Amygdala (tissue), 56 donors: ENCODE measurements at places on chromosomes 16 and 17.

DNA sequence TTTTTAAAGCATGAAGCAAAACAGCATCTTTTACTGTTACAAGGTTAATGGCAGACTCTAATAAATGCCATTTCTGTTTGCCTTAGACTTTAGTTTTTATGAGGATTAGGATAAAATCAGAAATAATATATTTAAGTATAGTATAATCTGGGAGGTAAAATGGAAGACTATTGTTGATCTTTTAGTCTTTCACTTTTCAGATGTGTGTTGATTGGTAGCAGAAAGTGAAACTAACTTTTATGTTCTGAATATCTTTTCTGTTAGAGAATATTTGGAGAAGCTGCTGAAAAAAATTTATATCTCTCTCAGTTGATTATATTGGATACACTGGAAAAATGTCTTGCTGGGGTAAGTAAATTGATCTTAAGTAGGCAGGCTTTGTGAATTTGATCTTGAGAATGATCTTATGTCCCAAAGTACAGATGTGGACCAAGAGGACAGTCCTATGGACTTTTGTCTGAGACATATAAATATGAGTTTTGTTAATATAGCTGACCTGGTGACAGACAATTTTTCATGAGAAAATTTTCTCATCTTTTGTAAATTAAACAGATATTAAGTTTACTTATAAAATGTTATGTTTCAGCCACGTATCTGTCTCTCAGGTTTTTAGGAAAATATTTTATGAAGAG, 64.1 kb downstream of the NF1 start:
- DNase-seq, result no peak

GRCh38 chr16:12513076-12513790, 290.5 kb downstream of the CPPED1 start:
- no peak for DNase-seq

GRCh38 chr17:68246271-68247028, 1.4 kb upstream of the AMZ2 start:
- no peak for DNase-seq

- DNase-seq, result no peak
Observed at GRCh38 chr16:50309156-50309526, 42.8 kb downstream of the ADCY7 start.

GRCh38 chr16:80612461-80613017, 71.7 kb downstream of the DYNLRB2 start:
- DNase-seq, result no peak

GRCh38 chr16:4381935-4382794, 10.5 kb downstream of the VASN start:
- DNase-seq, result no peak

- DNase-seq, result no peak
Observed at GRCh38 chr17:64125937-64126336, 4.0 kb downstream of the ERN1 start.

- no peak for DNase-seq
Observed at GRCh38 chr16:88936008-88936555, 40.9 kb downstream of the CBFA2T3 start.

- no peak for DNase-seq
Observed at GRCh38 chr17:8467527-8467926, 31.8 kb downstream of the NDEL1 start.
